ENCODE measurements at places on chromosomes 5 and 9.

GRCh38 chr9:130868230-130868629 is 28.4 kb downstream of the QRFP start:
- no peak overlapping the region for H3K27ac ChIP-seq
- DNase-seq: no peak
- H3K36me3 ChIP-seq: peaks cover 84% of the 10 kb centered on the region
- H3K27me3 ChIP-seq: no peaks in the 10 kb centered on the region
- H3K4me3 ChIP-seq: no peak overlapping the region
- H3K4me1 ChIP-seq: peaks cover 16% of the 10 kb centered on the region

DNA sequence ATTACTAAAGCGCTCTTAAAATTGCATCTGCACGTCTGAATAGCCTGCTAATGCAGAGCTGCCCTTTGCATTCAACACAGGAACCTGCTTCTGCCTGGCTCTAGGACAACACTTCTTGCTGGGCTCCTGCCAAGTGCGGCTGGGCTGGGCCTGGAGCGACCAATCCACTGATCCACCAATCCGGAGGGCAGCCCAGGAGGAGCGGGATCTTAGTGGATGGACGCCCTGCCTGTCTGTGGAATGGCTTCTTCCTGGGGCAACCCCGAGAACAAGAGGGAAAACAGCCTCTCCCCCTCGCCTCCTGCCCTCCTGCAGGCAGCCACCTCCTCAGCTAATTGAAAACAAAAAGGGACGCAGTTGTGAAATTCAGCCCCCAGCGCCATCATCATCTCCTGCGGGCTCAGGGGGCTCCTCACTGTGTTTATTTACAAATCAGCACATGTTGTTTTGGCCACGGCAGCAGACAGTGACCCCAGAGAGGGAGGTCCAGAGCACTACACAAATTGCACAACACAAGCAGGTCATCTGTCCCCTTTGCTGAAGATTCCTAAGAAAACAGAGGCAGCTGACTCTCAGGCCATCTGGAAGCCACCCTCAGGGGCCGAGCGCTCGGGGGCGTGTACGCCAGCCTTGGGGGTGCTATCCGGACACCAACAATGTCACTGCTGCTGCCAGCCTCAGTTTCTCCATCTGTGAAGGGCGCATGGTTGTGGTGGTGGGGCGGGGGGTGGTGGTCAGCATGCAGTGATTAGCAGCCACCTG is 57.3 kb downstream of the GADD45G start:
- peak; percentile 97 for DNase-seq
- no peaks in the 10 kb centered on the region for H3K36me3 ChIP-seq
- H3K27ac ChIP-seq: no peak overlapping the region

DNA sequence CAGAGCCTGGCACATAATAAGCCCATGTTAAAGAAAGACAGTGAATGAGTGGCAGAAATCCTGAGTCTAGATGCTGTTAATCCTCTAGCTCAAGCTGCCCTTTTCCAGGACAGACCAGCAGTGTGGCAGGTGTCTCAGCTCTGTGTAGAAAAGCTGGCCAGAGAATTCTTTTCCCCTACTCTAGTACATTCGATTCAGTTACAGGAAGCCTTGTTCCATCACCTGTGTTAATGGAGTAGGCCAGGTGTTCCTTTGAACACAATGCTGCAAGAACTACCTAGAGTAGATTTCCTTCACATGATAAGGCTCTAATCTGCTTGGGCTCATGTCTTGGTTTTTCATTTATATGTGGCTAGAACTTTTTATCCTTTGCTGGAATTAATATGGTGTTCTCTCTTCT is 52.5 kb downstream of the NUP214 start:
- peaks cover 29% of the 10 kb centered on the region for H3K36me3 ChIP-seq
- no peak overlapping the region for H3K27ac ChIP-seq
- H3K27me3 ChIP-seq: no peaks in the 10 kb centered on the region
- DNase-seq: no peak
- H3K4me3 ChIP-seq: no peak overlapping the region
- H3K4me1 ChIP-seq: peaks cover 9% of the 10 kb centered on the region

DNA sequence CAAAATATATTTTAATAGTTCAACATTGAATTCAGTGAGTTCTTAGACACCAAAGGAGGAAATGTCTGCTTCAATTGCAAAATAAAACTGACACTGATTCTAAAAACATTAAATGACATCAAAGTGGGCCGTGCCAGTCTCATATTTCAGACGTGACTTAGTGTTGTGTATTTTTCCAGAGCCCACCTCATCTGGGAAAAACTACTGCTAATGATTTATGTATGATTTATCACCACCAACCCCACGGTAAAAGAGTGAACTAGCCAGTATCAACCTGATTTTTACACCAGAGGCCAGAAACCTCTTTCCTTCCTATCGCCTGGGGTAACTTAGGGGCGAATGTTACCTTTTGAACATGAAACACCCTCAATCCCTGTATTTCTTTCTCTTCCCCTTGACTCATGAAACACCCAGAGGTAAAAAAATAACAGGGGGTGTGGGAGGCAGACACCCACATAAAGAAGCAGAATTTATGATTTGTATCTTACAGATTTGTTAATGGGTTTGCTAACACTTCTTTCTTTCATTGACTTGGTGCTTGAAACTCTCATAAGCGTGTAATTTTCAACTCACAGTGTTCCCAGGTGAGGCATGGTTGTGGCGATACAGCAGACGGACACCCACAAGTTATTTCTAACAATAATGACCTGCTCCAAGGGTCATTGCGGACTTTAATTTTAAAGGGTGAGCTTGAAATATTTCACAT is 56.4 kb upstream of the FANCC start:
- H3K4me1 ChIP-seq: peaks cover 2% of the 10 kb centered on the region
- no peak overlapping the region for H3K27ac ChIP-seq
- no peak for DNase-seq
- no peak overlapping the region for H3K4me3 ChIP-seq

GRCh38 chr5:169083394-169084018 is 217.4 kb downstream of the SLIT3 start:
- peaks cover 17% of the 10 kb centered on the region for H3K36me3 ChIP-seq
- H3K4me1 ChIP-seq: peaks cover 3% of the 10 kb centered on the region
- H3K27me3 ChIP-seq: no peaks in the 10 kb centered on the region

- H3K27ac ChIP-seq: no peak overlapping the region
- H3K4me1 ChIP-seq: no peaks in the 10 kb centered on the region
- H3K27me3 ChIP-seq: no peaks in the 10 kb centered on the region
- H3K36me3 ChIP-seq: peaks cover 15% of the 10 kb centered on the region
Observed at GRCh38 chr9:125043631-125044030, 99.7 kb downstream of the SCAI start.

DNA sequence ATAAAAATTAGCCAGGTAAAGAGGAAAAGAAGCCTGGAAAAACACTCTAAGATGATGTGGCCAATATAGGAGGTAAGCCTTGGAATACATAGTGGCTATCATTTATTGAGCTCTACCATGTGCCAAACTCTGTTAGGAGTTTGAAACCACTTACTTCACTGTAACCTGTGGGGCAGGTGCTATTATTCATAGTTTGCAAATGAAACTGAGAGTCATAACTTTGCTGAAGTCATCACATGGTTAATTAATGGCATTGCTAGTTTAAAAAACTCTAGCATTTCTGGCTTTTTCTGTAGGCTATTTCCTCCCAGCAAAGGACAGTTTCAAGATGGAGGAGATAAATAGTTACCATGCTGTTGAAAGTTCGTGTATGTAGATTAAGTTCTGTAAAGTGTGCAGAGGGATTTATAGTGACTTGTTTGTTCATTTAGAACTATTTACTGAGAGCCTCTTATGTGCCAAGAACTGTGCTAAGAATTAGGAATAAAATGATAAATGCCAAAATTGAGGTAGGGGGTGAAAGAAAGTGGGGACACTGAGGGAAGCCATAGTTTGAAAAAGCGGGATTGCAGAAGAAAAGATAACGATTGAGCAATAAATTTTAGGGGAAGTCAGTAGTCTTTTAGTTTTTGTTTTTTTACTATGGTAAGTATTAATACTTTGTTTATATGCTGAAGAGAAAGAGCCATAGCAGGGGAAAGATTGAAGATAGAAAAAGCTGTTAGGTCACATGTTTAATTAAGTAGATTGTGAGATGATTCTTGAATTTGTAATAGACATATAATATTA is 57.2 kb downstream of the WDR70 start:
- peaks cover 9% of the 10 kb centered on the region for H3K36me3 ChIP-seq
- H3K27me3 ChIP-seq: no peaks in the 10 kb centered on the region
- DNase-seq: no peak
- H3K4me1 ChIP-seq: no peaks in the 10 kb centered on the region

- H3K27ac ChIP-seq: no peak overlapping the region
- H3K27me3 ChIP-seq: no peaks in the 10 kb centered on the region
- no peak for DNase-seq
- H3K36me3 ChIP-seq: no peaks in the 10 kb centered on the region
- H3K4me1 ChIP-seq: no peaks in the 10 kb centered on the region
- no peak overlapping the region for H3K4me3 ChIP-seq
Observed at GRCh38 chr5:42284584-42284983, 138.7 kb upstream of the GHR start.

DNA sequence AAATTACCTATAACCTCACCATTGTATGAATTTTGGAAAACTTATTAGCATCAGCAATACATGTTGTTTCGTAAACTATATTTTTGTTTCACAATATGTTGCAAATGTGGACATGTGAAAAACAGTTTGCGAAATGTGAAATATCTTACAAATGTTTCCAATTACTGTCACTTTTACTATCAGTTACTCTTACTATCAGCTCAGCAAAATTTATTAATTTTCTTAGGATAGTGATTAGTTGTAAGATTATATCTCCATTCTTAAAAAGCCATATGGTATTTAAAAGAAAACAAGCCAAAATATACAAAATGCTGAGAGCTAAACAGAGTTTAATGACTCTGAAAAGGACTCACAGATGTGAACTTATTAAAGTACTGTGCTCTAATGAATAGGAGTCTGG is 111.9 kb upstream of the LPAR1 start:
- H3K27ac ChIP-seq: no peak overlapping the region
- H3K27me3 ChIP-seq: no peaks in the 10 kb centered on the region
- no peak for DNase-seq

Measured in mesenchymal stem cell (in vitro differentiated cells and primary cell).